HL-60 (cell line): ENCODE measurements at places on chromosomes 1 and 21.

- no peak for DNase-seq
Observed at GRCh38 chr1:196887515-196888239, at the start of gene CFHR4. TSS of gene CFHR4 (plus strand) at chr1:196888052. CDS start at chr1:196888151, 99 bp downstream.

GRCh38 chr1:240739754-240740153 is 127.8 kb upstream of the GREM2 start:
- no peak for DNase-seq

GRCh38 chr1:64940025-64940424 is 26.3 kb downstream of the JAK1 start:
- no peak for DNase-seq

DNA sequence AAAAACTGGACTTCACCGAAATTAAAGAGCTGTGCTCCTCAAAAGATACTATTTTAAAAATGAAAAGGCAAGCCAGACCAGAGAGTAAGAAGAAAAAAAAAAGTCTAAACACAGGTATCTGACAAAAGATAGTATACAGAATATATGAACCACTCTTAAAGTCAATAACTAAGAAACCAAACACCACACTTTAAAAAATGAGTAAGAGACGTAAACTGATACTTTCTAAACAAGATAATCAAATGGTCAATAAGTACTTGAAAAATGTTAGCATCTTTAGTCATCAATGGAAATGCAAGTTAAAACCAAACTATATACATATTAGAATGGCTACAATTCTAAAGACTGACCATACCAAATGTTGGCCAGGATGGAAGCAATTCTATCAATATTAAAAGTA is 77.6 kb downstream of the EVI5 start:
- DNase-seq = no peak

DNA sequence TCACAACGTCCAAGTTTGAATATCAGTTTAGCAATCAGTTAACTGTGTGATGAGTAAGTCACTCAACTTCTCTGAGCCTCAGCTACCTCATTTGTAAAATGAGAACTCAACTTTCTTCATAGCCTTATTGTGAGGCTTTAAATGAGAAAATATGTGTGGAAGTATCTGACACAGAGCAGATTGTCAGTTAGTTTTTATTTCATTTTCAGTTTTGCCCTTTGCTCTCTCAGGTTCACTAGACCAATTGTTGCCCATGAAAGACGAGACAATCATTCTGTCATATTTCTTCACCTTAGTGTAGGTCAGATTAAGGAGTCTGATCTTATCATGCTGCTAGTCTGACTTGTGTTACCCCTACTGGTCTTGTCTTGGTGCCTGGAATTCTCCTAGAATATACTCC is 232.8 kb upstream of the PTBP2 start:
- DNase-seq = no peak
